SW480 (cell line): ENCODE measurements at places on chromosomes 4 and X.

DNA sequence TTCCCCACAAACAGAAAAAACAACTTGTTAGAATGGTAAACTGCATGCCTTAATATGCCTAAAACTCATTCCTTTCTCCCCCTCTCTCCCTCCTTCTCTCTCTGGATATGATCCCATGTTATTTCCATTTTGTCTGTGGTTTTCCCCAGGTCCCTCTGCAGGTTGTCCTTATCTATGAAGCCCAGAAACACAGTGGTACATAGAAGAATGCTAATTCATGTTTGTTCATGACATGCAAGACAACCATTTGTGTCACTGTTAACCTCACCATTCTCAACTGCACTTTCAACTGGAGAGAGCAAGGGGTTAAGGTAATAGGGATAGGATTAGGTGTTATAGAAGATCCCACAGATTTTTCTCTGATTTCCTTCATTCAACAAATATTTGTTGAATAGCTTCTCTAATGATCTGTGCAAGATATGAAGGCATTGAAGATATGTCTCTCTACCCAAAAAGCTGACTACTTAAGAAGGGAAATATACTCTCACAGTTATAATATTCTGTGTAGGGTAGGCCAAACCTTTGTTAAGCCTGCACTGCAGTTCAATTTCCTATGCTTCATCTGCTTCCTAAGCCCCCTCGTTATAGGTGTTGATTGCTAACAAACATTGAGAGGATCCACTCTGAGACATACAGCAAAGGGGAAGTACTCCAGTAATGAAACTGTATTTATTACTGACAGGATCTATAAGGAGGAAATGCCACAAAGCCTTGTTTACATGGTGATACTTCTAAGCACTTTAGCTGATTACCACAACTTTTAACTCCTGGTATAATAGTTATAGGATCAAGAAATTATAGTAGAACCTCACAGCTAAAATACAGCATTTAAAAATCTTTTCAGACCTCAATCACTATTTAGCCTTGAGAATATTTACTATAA lies 96.1 kb downstream of the FRYL start:
- no peak for DNase-seq

DNA sequence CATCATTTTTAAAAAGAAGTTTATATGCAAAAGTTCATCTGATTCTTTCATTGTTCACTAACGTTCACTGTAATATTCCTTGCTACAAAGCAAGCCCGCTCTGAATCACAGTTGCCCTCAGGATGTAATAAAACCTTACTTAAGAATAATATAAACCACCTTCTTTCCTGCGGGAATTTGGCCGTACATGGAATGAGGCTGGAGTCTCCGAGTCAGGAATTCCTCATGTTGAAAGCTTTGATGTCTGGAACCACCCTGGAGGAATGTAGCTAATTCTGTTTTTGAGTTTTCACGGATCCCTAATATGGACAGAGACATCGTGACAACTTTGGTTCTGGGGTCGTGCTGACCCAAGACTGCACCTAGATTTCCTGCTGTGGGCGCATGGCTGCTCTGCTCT lies 58.5 kb downstream of the CRLF2 start:
- peak; percentile 66 for DNase-seq

DNA sequence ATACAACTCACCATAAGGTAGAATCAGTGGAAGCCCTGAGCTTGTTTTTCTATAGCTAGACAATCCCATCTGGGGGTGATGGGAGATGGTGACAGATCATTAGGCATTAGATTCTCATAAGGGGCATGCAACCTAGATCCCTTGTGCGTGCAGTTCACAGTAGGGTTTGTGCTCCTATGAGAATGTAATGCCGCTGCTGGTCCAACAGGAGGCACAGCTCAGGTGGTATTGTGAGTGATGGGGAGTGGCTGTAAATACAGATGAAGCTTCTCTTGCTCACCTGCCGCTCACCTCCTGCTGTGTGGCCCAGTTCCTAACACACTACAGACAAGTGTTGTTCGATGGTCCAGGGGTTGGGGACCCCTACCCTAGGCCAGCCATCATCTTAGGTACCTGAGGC lies 5.9 kb upstream of the GATB start:
- no peak for DNase-seq

DNA sequence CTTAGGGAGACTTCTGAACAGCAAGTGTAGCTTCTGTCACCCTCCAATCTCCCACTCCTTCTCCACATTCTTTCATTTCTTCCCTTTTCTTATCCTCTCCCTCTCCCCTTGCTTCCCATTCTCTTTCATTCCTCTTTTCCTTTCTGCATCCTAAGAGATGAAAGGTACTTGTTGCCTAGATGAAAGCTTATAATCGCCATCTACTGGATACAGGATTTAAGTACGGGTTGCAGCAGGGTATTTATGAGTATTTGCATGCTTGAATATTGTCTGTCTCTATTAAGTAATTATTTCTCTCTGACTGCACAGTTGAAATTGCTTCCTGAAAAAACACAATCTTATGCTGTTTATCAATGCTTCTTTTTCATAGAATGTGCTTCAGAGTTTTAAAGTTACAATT lies 174.0 kb upstream of the TENT5D start:
- DNase-seq, result peak; percentile 1

GRCh38 chr4:124111922-124112321 lies 600.6 kb downstream of the ANKRD50 start:
- DNase-seq, result peak; percentile 51

DNA sequence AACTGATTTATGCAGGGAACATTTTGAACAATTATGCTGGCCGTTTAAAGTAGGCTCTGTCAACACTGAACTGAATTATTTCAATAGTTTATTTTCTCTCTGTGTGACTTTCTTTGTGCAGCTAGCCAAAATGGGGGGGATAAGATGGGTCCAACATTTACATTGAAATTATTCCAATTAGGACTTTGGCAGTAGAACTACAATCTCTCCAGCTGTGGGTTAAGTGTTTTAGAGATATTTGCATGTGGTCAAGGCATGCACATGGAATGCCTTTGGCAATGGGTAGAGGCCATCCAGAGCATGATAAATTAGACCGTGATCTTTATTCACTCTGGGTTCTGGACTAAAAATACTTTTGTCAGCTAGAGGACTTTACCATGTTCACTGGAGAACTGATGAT lies 107.9 kb upstream of the ELOVL6 start:
- DNase-seq, result no peak

GRCh38 chr4:111985426-111985825 lies 159.8 kb upstream of the FAM241A start:
- DNase-seq, result no peak
